ENCODE measurements at places on chromosomes 1 and 21.

DNA sequence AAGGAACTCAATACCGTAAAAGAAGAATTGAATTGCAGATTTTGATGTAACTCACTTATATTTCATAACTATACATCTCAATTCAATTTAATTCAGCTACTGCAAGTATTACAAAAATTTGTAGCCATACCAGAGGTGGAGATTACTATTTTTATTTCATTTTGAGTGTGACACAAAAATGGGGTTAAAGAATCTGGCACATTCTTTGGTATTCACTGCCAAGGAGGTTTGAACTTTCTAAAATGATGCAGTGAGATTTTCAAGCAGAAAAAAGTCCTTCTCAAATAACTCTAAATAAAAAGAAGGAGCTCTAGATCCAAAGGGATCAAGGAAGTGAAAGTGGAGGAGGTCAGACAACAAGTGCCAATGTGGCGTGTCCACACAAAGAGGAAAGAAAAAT, 569.0 kb downstream of the DPYD start:
- no peak for DNase-seq

DNA sequence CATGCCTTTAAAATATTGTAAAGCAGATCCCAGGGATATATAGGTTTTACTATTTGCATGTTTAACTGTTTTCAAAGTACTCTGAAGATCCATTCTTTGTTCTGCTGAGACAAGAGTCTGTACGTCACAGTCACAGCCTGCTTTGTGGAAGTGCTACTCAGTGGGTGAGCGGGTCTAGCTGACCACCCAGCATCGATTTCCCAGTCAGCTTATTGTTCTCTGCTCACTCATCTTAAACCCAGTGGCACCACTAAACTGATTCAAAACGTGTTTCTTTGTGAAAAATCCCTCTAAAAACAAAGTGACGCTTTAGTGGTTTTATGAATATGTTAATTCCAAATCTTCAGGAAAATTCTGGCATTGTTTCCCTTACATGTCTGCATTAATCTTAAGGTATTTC, 12.4 kb downstream of the PLPP3 start:
- DNase-seq = no peak

- DNase-seq = no peak
These were observed 633.8 kb downstream of the PTPRC start for GRCh38 chr1:199272628-199273086.

DNA sequence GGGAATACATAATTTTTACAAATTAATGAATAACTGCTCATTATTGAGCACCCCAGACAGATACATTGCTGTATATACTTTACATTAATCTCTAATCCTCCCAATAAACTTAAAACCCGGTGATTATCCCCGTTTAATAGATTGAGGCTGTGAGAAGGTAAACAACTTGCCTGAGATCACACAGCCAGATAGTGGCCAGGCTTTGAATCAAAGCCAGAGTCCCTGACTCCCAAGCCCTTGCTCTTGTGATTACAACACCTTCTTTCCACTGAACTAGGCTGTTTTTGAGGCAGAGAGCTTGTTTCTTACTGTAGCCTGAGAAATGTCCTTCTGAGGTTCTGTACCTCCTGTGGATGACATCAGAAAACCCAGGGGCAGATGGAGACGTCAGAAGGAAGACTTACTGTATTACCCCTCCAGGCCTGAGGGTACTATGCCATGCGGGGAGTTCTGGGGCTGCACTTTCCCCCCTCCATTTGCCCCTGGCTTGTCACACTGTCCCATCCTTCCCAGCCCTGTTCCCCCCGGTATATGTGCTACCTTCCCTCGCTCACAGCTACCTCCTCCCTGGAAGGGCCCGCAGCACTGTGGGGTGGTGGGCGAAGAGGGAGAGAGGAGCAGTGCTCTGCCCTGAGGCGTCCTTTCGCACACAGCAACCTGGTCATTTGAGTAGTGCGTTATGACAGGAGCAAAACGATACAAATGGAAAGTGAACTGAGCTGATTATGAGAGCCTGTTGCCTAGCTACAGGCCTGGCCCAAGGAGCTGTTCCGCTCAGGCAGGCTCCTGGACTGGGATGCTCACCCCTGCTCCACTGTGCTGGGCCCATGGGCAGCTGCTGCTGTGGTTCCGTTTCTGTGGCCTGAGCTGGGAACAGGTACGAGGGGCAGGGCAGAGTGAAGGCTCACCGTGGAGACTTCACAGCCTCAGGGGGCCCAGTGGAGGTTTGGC, 4.6 kb downstream of the KCNC4 start:
- DNase-seq = peak; percentile 95

DNA sequence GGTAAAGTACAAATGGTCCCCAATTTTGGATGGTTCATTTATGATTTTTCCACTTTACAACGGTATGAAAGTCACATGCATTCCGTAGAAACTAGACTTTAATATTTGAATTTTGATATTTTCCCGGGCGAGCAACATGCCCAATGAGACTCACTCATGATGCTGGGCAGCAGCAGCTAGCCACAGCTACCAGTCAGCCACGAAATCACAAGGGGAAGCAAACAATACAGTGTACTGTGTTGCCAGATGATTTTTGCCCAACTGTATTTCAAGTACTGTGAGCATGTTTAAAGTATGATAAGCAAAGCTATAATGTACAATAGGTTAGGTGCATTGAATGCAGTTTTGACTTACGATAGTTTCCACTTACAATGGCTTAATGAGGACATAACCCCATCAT, 266.8 kb downstream of the VAV3 start:
- DNase-seq = no peak

- DNase-seq = no peak
These were observed 2.5 kb downstream of the SDC3 start for GRCh38 chr1:30905916-30906620.

DNA sequence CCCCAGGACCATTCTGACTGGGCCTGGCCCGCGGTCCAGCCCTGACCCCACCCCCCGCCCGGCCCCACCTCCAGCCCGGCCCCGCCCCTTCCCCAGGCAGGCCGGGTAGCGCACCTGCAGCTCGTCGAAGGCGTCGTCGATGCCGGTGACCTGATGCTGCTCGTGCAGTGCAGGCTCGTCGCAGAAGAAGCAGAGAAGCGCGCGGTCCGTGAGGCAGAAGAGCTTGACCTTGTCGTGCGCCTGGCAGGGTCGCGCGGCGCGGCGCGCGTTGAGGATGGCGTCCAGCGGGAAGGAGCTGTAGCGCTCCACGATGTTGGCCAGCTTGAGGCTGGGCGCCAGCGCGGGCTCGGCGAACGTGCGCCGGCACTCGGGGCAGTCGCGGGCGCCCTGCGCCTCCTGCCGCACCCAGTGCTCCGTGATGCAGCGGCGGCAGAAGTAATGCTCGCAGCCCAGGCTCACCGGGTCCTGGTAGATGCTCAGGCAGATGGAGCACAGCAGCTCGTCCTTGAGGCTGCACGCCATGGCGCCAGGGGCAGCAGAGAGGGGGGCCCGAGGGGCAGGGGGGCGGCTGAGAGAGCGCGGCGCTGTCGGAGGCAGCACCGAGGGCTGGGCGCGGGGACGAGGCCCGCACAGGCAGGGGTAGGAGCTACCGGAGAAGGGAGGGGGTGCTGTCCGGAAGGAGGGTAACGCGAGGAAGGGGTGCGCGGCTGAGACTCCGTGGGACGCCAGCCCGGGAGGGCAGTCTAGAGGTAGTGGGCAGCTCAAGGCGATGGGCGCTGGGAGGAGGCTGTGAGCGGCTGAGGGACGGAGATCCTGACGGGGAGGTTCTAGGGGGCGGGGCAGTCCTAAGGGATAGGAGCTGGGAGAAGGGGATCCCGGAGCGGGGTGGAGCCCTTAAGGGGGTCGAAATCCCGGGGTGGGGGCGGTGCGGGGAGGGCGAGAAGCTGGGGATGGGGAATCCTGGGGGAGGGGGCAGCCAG, 642 bp downstream of the TRIM62 start:
- DNase-seq = peak; percentile 56

GRCh38 chr1:43350976-43351375, 7.8 kb upstream of the CDC20 start:
- no peak for DNase-seq

GRCh38 chr1:83883979-83884378, 115.0 kb downstream of the TTLL7 start:
- no peak for DNase-seq

DNA sequence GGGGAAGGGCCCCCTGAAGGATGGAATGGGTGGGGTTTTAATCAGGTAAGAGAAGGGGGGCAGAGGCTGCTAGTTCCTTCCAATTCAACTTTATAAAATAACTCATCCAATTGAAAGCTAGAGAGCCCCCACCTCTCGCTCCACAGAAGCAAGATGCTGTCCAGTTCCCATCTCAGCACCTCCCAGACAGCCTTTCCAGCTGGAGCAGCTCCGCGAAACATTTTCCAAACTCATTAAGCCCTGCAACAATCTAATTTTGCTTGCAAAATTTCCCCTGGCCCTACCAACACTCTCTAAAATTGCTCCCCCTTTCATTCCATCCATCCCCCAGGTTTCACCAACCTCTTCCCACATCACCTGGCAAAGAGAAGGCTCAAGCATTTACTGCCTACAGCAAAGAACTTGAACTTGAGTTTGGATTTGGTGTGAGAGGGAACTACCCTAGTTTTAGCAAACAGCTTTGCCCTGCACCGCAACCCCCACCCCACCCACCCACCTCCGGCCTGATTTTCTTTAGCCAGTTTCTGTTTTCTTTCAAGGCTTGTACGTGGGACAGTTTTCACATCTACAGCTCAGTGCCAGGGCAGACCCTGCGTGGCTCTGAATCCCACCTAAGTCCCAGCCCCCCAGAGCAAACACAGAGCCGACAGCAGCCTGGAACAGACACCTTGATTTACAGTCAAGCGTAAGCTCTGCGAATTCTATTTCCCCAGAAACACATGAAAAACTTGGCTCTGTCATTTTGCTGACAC, 46.7 kb downstream of the SYF2 start:
- DNase-seq = no peak

DNA sequence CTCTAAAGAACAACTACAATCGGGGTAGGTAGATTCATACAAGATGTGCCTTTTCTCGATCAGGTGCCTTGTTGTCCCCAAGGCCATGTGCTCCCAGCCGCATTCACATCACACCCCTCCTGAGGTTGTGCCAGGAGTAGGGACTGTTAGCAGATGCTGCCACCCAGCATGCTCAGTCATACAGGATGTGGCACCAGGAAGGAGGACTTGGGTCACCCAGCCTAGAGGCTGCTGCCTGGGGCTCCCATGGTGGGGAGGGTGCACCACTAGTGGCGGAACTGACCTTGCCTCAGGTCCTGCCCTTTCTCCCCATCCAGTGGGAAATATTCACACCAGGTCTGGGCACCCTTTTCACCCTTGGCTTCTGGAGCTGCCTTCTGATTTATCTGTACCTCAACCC, 8.3 kb downstream of the TEX35 start:
- DNase-seq = no peak

DNA sequence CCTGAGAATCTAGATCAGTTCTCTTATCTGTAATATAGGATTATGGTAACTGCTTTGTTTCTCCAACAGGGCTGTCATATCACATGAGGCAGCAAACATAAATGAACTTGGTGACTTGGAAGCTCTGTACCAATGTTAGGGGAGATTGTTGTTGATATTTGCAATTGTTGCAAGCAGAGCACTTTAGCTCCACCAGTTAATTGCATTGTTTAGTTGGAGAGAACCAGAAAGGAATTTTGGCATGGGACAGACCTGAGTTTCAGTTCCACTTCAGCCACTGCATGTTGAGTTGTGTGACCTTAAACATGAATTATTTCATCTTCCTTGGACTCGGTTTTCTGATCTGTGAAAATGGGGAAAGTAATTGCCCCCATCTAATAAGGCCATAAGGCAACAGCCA, 142.3 kb upstream of the JUN start:
- no peak for DNase-seq

DNA sequence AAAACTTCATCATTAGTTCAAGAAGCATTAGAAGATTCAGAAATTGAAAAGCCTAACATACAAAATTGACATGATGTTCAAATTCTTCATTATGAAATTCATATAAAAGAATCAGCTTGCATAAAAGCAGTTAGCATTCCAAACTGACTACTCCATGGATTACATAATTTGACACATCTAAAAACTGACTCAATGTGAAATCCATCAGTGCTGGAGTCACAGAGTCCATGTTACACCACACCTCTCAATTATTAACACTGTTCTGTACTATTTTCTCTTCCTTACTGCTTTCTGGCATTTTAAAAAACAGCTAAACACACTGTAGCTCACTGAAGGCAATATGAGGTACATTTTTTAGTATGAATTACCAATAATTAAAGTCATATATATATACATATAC, 28.0 kb downstream of the ARHGAP29 start:
- no peak for DNase-seq

DNA sequence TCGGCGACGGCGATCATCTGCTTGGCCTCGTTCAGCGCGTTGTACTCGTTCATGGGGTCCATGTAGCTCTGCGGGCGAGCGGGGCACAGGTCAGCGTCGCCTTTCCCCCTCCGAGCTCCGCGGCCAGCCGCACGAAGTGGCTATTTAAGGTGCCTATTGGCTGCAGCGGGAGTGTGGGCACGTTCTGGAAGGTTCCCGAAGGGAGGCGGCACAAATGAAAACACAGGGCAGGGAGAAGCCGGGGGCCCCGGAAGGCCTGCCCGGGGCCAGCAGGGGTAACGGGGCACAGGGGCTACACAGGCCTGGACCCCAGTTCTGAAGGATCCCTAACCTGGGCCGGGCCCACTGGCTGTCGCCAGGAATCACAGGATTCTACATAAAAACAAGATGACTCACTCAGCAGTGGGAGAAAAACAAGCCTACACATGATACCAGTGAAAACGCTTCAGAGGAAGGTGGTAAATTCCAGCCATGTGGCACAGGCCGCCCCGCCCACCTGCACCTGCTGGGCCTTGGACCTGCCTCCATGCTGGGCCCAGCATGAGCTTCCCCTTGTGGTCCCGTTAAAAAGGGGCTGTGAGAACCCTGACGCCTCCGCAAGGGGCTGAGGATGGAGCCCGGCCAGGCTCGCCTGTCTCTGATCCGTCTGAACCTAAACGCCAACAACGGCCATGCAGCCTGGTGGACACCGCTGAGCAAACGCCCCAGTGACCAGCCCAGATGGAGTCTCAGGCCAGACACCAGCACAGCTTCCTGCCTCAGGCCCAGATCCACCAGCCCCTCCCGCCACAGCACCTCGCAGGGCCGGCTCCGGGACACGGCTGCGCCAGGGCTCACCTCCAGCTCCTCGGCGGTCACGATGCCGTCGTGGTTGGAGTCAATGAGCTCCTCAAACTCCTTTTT, 3.9 kb upstream of the TNFRSF4 start:
- no peak for DNase-seq

DNA sequence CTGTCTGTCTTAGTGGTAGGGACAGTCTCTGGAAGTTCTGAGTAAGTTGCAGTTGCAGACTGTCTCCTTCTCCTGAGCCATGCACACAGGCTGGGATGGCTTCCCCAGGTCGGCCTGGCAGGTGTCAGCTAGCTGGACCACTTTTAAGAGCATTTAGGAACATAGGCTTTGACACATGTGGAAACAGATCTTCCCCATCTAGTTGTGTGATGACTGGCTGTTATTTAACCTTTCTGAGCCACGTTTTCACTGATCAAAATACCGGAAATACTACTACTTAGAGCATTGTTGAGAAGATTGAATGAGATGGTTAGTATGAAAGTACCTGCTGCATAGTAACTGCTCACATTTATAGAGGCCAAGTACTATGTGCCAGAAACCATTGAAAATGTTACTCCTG, 6.2 kb upstream of the MAPKAPK2 start:
- no peak for DNase-seq

- no peak for DNase-seq
These were observed 13.4 kb downstream of the CD58 start for GRCh38 chr1:116557323-116557878.
